AG04449 (cell line): ENCODE measurements at places on chromosomes 6 and 20.

- DNase-seq, result no peak
Observed at GRCh38 chr6:169008641-169009257, 244.9 kb downstream of the THBS2 start.

DNA sequence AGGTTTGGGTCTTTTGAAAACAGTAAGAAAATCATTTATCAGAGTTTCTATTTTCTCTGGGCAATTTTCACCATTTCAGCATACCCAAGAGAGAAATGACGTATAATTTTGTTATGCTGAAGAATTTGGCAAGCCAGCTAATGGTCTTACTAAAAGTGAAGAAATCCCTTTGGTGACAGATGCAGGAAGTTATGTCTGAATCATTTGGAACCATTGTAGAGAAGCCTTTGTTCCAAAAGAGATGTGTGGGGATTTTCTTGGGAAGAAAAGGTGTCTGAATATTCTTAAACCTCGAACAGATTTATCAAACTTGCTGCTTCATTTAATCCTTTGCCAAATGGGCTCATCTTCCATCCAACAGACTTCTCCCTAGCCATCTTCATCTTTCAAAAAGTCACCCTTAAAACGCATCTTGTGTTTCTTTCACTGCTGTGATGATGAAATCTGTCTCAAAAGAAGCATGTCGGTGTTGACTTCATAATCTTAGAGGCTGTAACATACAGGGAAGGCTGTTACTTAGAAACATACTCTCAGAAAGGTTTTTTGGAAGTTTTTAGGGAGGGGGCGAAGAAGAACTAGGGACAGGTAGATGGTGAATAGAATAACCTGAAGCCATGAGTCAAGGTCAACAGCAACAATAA, 39.5 kb downstream of the CITED2 start:
- peak; percentile 79 for DNase-seq

- DNase-seq, result no peak
Observed at GRCh38 chr6:150541576-150541975, 58.1 kb upstream of the PLEKHG1 start.

GRCh38 chr6:146388736-146389364, 154.8 kb upstream of the RAB32 start:
- DNase-seq, result no peak

DNA sequence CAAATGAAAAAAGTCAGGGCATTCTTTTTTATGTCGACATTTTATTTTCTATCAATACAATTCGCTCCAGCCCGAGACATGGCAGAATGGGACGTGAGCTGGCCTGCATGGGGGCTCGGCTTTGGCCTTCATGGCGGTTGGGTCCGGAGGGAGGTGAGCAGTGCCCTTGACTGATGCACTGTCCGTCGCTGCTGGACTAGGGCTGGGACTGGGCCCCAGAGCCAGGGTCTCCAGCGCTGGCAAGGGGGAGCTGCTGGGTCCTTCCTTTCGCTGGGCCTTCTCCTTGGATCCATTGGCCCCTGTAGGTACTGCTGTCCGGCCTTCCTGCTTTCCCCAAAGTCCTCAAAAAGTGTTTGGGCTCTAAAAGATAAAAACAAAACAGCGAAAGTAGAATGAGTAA, 124.6 kb downstream of the EDN3 start:
- DNase-seq, result no peak

DNA sequence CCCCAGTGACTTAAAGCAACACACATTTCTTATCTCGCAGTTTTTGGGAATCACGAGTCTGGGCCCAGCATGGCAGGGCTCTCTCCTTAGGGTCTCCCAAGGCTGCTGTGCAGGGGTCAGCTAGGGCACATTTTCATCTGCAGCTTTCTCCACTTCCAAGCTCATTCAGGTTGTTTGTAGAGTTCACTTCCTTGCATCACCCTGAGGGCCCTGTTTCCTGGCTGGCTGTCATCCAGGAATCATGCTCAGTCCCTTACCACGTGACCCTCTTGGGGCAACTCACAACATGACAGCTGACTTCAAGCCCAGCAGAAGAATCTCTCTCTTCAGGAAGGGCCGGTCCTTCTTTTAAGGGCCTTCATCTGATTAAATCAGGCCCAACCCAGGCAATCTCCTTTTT, 21.3 kb downstream of the SNAP25 start:
- DNase-seq, result no peak
